NCI-H524 (cell line): ENCODE measurements at places on chromosomes 5 and 9.

GRCh38 chr5:113020461-113021273 lies 44.1 kb downstream of the DCP2 start:
- no peak for DNase-seq

GRCh38 chr9:73773896-73774295 lies 622.2 kb downstream of the ANXA1 start:
- DNase-seq = no peak

- DNase-seq = no peak
Measured at GRCh38 chr9:90165281-90165680, 477.3 kb downstream of the DIRAS2 start.

DNA sequence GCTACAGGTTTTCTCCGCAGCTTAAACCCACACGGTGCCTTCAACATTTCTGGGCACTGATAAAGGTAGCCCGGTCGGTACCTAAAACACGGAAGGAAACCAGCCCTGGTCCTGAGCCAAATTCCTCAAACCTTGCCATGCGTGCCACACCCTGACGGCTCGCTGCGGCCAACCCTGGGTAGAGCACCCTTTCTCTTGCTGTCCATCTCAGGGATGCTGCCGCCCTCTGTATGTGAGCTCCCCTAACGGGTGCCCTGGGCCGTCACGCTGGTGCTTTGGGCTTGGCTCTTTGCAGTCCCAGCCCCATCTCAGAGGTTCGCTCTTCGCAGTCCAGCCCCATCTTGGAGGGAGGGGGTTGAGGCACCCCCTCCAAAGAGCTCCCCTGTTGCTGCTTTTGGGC lies 43.9 kb downstream of the PNPLA7 start:
- no peak for DNase-seq

GRCh38 chr9:120381839-120382238 lies 198.1 kb downstream of the CDK5RAP2 start:
- DNase-seq = no peak

DNA sequence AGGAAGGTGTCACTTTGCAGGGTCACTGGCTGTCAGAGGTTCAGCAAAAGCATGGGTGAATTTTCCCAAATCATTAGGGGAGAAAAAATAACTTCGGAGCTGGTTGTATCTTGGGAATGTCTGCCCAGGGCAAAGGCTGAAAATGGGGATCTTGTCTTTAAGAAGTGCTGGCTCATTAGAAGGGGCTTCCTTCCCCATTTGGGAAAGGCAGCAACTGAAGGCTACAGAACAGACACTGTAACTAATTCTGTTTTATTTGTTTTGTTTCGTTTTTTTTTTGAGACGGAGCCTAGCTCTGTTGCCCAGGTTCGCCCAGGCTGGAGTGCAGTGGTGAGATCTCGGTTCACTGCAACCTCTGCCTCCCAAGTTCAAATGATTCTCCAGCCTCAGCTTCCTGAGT lies 70.3 kb upstream of the PCA3 start:
- no peak for DNase-seq

GRCh38 chr5:26833596-26833995 lies 204.8 kb downstream of the CDH9 start:
- no peak for DNase-seq
